ENCODE measurements at places on chromosomes 6 and 20. TPM values are rescaled to one million over a fixed set of nuclear protein-coding genes. Genes with fewer than 3 reads are reported as not detected.

Gene SCRT2
- polyA plus RNA-seq: not detected

- no peak for DNase-seq
Observed at GRCh38 chr6:125859727-125860126, 69.0 kb downstream of the NCOA7 start.

DNA sequence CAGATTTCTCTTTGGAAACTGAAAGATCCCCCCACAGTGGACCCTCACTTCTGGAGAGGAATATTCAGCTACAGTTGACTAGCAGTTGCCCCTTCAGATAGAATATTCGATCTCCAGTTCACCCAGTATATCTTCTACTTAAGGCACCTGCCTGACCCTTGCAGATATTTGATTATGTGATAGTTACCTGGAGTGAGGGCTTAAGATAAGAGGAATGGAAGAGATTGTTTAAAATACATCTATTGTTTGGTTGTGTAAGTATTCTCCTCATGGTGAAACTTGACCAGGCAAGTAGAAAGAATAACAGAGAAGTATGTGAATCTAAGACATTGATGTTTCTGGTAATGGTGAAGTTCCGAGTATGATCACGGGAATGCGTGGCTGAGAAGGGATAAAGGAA, 1.6 kb upstream of the ZCCHC3 start:
- no peak for DNase-seq

Gene RWDD1
- polyA plus RNA-seq: 80.0 TPM

DNA sequence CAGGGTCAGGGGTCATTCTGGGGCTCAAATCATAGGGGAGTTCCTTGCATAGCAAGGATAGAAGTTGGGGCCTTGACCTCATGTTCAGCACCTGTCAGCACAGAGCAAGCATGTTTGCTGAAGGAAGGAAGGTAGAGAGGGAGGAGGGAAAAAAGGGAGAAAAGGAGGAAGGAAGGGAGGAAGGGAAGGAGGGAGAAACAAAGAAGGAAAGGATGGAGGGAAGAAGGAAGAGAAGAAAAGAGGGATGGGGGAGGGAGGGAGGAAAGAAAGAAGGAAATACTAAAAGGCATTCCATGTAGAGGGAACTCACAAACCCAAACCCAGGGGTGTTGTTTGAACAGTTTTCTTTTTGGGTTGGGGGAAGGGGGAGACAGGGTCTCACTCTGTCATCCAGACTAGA, 80.1 kb downstream of the DLGAP4 start:
- DNase-seq: no peak

- DNase-seq: no peak
Observed at GRCh38 chr20:4545526-4545925, 176.2 kb upstream of the PRND start.

- DNase-seq: no peak
Observed at GRCh38 chr6:145155411-145155810, 579.9 kb downstream of the EPM2A start.

DNA sequence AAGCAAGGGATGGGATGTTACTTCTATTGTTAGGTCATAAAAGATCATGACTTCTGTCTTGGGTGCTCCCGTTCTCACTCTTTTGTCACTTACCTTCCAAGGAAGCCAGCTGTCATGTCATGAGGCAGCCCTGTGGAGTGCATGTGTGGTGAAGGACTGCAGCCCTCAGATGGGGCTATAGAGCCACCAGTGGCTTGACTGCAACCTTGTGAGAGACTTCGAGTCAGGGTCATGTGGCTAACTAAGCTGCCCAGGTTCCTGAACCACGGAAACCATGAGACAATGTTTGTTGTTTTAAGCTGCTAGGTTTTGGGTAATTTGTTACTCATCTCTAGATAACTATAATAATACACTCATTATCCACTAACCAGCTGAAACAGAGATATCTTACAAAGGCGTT, 477.1 kb downstream of the BTBD3 start:
- DNase-seq: no peak
